ENCODE measurements at places on chromosomes 2 and 18.

GRCh38 chr18:51168026-51168742 lies 29.3 kb downstream of the MEX3C start:
- peak; percentile 32 for DNase-seq

DNA sequence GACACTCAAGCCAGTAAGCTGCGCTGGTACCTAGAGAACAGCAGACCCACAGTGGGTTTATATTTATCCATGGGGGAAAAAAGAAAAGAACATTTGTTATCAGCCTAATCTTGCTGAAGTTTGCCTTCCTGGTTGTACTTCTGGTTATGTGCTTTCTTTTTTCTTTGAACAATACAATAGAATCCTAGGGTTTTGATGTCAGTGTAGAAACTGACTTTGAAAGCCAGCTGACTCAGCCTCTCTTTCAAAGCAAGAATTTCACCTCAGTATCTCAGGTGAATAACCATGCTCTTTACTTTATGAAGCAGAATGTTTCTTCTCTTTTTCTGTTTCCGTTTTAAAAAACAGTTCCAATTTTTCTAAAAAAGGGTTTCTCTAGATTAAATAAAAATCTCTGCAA lies 78.4 kb downstream of the CD8B2 start:
- no peak for DNase-seq

- DNase-seq: no peak
These were observed 257.0 kb upstream of the GYPC start for GRCh38 chr2:126399001-126399400.

DNA sequence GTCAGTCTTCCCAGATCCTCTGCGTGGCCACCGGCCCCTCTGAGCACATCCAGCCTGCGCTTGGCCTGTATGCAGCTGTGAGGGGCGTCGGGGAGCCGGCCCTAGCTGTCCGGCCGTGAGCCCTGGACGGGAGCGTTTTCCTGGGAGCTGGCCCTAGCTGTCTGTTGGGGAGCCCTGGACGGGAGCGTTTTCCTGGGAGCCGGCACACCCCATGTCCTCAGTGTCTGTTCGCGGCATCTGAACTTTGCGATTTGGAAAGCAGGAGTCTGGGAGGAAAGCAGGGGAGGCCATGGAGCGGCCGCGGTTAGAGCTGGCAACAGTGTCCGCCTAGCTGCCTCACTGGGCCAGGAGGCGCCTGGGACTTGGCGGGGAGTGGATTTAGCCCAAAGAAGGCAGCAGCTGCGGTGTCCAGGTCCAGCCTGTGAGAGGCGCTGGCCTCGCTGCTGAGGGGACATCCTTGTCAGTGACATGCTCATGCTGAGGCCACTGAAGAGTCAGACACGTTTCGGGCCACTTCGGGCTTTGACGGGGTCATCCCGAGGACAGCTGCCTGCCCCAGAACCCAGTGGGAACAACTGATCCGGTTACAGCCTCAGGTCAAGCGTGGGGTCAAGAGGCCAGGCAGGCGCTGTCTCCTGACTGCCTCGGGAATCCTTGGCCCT lies 75.8 kb downstream of the KCNG2 start:
- no peak for DNase-seq

DNA sequence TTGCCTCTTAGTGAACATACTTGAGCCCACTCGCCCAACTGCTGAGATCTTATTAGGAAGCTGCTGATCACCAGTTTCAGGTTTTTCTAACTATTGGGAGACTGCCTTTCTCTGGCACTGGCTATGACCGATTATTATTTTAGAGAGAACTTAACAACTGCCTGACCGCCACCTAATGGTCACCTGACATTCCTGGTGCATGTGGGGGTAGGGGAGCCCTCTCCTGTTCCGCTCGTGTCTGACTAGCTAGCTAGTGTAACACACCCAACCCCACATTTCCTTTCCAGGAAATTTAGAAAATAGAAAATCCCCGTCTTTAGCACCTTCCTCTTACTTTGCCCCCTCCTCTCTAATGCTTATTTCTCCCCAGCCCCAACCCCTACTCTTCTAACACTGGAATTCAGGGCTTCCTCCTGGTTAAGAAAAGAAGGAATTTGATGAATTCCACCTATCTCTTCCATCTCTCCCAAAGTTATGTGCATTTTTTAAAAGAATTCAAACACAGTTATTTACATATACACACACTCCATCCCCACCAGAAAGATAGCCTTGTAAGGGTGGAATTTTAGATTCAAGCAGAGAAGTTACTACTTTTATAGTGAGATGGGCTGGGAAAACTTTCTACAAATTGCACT lies 19.4 kb upstream of the DNER start:
- no peak for DNase-seq

DNA sequence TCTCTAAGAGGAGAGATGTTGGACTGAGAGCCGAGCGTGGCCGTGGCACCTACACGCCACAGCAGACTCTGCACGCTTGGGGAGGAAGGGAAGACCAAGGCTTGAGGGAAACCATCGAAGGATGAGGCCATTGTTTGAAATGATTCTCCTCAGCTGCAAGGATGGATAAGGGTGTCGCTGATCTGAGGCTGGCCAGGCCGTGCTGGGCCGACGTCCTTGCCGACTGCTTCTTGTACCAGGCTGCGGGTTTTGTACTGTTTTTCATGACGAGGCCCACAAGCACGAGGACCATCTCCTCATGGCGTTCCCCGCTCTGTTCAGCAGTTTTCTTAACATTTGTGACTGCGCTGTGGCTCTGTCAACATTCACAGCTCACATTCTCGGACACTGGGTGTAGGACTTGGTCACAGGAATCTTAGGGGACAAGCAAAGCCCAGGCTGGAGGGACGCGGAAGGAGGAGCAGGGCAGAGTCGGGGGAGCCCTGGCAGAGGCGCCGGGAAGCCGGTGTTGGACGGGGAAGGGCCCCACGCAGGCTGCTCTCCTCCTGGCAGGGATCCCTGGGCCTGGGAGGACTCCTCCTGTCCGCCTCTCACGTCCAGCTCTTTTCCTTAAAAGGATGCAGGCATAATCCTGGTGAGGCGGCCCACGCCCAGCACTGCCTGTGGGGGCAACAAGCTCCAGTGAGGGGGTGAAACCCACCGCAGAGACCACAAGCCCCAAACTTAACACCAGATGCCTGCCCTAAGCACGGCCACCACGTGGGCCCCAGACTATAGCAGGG lies 259.0 kb upstream of the SALL3 start:
- DNase-seq: no peak

GRCh38 chr18:76246590-76246989 lies 248.5 kb downstream of the ZNF516 start:
- DNase-seq: no peak

- DNase-seq: no peak
These were observed 39.3 kb upstream of the ID2 start for GRCh38 chr2:8642366-8643068.

DNA sequence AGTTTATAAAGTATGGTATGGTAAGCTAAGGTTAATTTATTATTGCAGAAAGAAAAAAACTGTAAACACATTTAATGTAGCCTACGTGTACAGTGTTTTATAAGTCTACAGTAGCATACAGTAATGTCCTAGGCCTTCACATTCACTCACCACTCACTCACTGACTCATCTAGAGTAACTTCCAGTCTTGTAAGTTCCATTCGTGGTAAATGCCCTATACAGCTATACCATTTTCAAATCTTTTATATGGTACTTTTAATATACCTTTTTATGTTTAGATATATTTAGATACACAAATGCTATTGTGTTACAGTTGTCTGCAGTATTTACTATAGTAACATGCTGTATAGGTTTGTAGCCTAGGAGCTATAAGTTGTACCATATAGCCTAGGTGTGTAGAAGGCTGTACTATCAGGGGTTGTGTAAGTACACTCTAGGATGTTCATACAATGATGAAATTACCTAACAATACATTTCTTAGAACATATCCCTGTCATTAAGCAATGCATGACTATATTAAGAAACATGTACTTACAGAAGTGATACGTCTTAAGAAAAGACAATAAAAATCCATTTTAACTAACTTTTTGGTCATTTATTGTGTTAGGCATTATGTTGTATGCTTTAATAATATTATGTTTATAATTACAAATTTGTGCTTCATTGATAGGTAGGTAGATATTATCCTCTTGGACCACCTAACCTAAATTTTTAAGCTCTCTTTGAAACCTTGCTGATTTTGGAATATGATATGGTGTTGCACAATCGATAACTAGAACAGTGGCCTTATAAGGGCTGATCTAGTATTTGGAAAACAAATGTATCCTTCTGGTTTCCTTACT lies 51.9 kb downstream of the VRK2 start:
- DNase-seq: peak; percentile 76

DNA sequence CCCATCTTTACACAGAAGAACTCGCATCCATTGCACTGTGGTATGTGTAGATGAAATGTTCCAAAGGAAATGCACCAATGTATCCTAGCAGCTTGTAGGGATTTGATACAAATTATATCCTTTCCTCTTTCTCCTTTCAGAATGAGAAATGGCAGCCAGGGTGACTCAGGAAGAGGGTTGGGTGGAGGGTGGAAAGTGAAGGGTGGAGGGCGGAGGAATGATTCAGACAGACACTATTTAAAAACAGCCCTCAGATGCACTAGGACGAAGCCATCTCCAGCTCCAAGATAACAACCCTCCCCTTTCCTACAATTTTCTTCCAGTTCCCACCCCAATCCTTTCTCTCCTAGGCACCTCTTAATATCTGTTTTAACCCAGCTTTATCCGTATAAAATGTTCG lies 96.2 kb upstream of the STK39 start:
- peak; percentile 28 for DNase-seq

GRCh38 chr2:203413796-203414195 lies 85.6 kb downstream of the ABI2 start:
- DNase-seq: no peak

- peak; percentile 69 for DNase-seq
These were observed 59.6 kb downstream of the NCK2 start for GRCh38 chr2:105804266-105804665.

DNA sequence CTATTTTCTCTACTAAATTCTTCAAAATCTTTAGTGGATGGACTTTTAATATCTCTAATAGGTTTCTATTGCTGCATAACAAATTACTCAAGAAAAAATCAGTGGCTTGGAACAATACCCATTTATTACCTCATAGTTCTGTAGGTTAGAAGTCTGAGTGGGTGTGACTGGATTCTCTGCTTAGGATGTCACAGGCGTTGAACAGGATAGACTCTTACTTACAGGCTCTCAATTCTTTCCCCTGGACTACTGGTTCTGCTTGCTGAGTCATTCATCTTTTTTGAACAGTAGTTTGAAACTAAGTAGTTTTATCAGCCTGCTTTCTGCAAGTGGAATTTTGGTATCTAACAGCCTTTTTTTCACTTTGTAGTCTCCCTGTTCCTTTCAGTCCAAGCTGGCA lies 265.4 kb downstream of the ZNF385B start:
- peak; percentile 91 for DNase-seq

GRCh38 chr18:79850731-79851130 lies 53.0 kb downstream of the KCNG2 start:
- DNase-seq: no peak

DNA sequence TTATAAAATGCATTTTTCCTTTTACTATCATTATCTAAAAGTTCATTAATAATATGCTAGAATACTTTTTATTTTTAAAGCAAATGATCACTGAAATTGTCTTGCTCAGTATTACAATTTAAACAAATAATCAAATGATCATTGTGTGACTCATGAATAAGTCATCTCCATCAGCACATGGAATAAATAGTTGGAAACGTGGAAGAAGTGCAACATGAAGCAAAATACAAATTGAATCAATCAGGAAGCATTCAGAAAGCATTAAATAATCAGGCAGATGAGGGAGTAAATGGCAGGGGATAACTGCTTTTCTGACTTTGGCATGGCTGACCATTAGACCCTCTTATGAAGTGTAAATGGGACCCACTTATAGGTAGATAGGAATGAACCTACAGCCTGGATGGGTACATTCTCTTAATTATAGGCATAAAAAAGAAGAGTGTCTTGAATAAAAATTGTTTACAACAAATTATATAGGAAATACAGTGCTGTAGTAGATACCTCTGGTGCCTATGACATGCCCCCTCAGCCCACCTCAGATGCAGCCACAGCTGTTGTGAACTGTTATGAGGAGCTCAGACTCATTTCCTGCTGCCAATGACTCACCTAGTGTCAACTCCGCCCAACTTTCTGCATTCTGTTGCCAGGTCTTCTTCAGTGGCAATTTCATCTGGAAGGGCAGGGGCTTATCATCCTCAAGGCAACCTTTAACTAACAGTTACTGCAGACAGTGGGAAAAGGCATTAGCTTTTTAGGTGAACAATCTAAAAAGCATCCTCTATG lies 936.0 kb downstream of the TRIB2 start:
- peak; percentile 59 for DNase-seq

GRCh38 chr2:69118609-69119008 lies 105.6 kb downstream of the ANTXR1 start:
- peak; percentile 33 for DNase-seq

DNA sequence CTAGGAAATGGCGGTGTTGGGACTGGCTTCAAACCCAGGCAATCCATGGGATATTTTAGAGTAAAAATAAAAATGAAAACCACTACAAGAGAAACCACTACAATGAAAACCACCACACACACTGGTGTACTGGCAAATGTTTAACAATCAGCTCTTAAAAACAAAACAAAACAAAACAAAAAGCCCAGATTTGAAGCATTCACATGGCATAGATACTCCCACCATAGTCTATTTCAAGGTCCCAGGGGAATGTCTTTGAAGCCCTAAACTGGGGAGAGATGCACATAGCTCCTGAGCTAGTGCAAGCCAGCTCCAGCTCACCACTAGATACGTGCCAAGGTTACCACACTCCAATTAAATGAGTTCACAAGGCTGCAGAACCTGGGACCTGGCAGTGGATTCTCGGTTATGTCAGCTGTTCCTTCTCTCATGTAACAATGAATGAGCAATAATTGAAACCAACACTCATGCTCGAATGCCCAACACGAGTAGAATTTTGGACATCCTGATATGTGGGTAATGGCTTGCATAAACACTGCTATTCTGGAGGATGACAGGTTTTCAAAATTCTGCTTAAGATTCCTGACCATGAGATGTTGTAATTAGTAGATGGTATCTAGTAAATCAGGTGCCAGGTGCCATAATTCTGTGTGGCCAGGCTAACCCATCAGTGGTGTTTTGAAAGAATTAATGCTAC lies 102.2 kb downstream of the OSBPL6 start:
- DNase-seq: no peak

GRCh38 chr2:68774569-68775271 lies 40.1 kb downstream of the ARHGAP25 start:
- DNase-seq: no peak

DNA sequence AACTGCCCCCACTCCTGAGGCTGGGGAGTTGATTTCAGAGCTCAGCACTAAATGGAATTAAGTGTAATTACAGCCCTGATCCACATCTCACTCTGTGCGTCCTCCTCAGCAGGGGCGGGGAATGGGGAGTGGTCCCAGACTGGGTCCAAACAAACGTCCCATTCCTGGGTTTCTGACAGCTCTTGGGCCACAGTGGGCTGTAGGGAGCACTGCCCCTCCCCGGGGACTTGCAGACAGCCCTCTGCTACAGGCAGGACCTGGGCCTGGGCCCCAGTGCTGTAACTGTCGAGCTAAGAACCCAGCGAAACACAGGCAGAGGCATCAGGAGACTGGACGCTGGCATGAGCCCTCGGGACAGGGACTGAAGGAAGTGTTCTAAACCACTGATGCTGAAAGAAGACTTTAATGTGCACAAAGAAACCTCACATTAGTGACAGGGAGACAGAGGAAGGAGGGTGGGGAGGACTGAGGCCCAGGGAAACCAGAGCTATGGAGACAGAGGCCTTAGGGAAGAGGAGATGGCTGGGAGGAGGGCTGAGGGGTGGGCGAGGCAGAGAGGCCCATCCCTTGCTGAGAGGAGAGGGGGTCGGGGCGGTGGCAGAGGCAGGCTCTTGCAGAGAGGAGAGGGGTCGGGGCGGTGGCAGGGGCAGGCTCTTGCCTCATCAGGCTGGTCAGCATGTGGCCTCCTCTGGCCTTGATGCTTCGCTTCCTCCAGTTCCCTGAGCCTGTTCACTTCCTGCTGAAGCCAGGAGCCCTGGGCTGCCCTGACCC lies 5.8 kb upstream of the SEMA4C start:
- DNase-seq: peak; percentile 22
